ENCODE measurements at places on chromosomes 4 and X.

DNA sequence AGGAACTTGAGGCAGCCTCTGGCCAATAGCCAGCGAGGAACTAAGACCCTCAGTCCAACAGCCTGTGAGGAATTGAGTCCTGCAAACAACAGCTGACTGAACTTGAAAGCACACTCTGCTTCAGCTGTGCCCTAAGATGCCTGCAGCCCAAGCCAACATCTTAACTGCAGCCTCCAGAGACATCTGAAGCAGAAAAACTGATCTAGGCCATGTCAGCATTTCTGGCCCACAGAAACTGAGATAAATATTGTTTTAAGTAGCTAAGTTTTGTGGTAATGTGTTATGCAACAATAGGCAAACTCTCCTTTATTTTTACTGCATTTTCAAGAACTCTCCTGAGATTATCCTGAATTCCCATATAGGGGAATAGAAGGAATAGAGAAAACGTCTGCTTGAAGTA, 24.4 kb upstream of the PIGA start:
- no peak for DNase-seq

- DNase-seq = no peak
These were observed 21.6 kb downstream of the CLDN34 start for GRCh38 chrX:9988762-9989161.

- no peak for DNase-seq
These were observed 20.1 kb downstream of the ACSL1 start for GRCh38 chr4:184805462-184806228.

- no peak for DNase-seq
These were observed 111.1 kb downstream of the ARHGEF9 start for GRCh38 chrX:63673896-63674295.

DNA sequence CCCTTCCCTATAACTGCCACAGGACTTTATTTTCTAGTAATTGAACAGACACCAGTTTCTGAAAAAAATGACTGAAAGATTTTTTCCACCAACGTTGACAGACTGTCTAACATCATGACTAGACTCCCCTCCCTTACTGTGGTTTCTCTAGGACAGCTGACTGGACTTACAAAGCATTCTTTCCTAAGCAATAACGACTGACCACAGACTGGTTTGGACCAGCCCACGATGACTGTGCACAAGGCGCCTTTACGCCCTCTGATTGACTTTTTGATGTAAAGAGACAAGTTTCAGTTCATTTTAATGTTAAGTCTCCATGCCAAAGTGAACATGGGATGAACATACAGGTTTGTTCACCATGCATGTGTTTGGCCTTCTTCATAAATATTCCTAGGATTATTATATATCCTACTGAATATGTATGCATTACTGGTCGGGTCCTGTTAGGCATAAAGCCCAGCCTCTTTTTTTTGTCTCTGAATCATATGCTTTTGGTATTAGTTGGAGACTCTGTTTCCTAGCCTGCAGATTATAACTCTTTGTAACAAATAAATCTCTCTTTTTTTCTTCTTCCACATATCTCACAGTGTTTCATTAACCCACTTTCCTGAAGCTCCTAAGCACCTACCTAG, 50.5 kb upstream of the UGT2B4 start:
- no peak for DNase-seq

DNA sequence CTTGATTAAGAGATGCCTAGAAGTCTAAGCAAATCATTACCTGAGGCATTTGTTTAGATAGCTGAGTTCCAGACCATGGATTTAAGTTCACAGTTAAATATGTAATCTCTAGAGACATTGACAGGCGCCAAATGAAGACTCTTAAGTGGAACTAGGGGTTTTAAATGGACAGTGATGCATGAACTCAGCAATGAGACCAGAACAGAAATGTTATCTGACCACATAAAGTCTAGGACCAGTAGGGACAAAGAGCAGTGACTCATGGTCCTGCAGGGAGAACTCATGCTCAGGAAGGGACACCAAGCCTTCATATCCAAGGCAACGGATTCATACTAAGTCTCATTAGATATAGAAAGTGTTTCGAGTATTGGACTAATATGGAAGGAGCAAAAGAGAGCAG, 152.3 kb downstream of the PPARGC1A start:
- no peak for DNase-seq

- no peak for DNase-seq
These were observed 147.0 kb downstream of the PDLIM5 start for GRCh38 chr4:94598758-94599157.

DNA sequence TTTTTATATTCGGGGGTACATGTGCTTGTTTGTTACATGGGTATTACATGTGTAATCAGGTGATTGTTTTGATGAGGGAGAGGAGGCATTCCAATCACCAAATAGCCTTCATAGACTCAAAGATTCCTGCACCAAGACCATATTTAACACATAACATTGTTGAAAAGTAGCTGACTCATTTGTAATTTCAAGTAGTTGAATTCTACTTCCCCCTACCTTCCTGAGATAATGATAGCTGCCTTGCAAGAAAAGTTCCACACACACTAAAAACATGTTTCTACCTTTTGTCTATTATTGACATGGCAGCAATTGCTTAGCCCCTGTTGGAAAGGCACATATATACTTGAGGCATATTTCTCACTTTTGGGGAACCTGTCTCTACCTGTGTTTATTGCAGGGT, 16.1 kb downstream of the PGAM4 start:
- DNase-seq = no peak
